ENCODE measurements at places on chromosomes 12 and 14.

DNA sequence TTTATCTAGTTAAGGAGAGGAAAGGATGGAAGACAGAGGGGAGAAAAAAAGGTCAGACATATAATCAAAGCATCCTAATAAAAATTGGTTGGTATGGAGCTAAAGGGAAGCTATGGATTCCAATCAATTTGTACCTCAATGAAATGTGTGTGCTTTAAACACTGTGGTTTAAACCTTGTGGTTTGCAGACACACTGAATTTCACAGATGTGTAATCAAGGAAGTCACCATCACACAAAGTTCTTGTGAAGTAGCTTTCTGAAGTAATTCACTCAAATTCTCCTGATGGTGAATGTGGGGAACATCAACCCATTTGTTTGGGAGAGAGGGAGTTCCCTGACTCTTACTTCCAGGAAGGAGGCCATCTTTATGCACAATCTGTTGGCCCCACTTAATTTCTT lies 243.3 kb upstream of the KRR1 start:
- no peak for DNase-seq

DNA sequence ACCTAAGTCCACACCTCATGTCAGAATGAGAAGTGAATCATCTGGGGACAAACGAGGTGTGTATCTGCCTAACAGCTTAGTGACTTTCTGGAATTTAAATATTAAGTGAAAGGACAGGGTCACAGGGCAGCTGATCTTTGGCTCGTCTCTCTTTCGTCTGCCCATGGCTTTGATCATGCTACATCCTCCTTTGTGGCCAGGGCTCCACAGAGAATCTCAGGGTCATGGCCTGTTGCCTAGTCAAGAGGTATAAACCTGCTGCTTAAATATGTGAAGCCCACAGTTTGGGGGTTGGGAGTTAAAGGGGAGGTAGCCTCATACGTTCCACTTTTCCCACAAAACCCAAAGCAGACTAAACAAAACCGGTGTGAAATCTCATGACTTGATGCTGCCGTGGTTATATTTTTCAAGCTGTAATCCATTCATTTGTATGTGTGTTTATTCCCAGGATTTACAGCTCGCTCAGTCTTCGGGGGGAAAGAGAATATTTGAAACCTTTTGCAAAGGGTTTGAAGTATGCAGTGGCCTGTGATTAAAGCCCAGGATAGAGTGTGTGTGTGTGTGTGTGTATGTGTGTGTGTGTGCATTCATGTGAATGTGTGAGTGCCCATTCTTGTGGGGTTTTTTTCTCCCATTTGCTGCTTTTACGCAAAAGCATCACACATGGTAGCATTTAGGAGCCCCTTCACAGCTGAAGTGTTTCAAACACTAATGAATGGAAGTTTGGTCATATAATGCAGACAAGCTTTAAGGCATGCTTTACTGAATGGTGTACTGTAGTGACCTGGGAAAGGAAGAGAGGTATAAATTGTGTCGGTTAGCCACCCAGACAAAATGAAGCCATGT lies 137.1 kb downstream of the HMGA2 start:
- no peak for DNase-seq

GRCh38 chr12:57772429-57773322 lies at the start of gene EEF1AKMT3:
TSS of gene EEF1AKMT3 (plus strand) at chr12:57772614. CDS start at chr12:57772725, 111 bp downstream.
- peak; percentile 37 for DNase-seq

DNA sequence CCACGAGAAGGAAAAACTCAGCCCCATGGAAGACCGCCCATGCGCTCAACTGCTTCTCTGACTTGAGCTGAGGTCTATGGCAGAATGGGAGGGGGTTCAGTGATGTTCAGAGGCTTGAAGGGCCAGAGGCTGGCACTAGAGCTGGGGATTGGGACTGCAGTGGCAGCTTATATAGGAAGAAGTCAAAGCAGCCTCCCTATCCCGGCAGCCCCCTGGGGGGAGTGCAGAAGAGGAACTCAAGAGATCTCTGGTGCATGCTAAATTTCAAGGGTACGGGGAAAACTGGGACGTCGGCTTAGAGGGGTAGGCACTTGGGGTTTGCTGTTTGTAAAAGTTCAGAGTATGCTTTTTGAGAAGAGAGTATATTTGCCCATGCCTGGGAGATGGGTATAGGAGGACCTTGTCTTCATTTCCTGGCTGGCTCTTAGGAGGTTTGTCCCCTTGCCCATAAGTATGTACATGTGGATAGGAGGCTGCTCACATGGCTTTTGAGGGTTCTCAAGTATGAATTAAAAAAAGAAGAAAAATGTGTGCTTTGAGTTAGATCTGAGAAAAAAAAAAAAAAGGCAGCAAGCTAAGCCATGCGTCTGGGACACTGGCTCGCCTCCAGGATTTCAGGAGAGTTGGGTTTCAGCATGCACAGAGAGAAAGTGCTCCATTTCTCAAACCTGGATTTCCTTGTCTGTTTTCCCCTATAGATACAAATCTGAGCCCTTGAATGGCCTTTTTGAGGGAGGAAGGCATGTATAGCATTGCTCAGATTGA lies 3.2 kb upstream of the MEG3 start:
- DNase-seq, result no peak

DNA sequence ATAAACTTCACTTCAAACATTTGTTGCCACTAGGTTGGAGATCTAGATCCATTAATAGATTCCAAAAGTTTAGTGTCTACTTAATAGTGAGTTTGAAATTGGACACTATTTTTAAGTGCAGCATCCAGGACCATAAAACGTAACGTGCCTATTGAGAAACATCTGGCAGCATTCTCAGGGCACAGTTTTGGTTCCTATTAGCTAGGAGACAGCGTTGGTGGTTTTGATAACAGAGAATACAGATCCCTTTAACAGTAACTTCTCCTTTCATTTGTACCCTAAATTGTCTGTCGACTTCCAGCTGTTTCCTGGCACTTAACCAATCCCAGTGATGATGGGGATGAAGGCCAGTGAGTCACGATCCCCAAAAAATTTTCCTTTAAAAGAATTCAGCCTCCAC lies 25.8 kb downstream of the KCNK10 start:
- DNase-seq, result no peak
